Panc1 (cell line): ENCODE measurements at places on chromosomes 6 and 20. TPM values are rescaled to one million over a fixed set of nuclear protein-coding genes. Genes with fewer than 3 reads are reported as not detected.

Gene DOK5
- total RNA-seq = 0.18 TPM

Gene DEF6
- total RNA-seq = 0.59 TPM

Gene APOBEC2
- not detected for total RNA-seq

Gene C20orf173
- not detected for total RNA-seq

Gene TGM2
- 113 TPM for total RNA-seq

Gene GPR31
- total RNA-seq = not detected

DNA sequence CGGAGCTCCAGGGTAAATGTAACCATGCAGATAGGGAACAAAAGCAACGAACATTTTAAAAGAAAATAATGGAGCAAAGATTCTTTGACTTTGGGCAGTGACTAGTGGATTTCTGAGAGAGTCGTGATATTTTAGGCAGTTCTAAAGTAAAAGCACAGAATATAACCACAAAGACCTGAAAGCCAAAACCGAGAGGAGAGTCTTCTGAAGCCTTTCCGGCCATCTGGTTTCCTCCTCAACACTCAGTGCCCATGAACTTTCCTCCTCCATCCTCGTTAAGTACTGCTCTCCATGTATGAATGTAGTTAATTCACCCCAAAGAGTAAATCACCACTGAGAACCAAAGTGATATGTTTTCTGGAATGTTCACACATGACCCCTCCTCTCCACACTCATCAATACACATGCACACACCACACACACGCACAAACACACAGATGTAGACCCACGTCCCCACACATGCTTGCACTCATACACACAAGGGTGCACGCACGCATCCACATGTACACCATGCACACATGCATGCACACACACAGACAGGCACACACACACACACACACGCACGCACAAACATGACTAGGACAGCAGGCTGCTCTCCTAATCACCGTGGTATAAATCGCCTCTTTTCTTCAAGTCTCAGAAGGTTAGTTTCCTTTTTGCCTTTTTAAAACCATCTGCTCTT lies 109.5 kb downstream of the MYLK4 start:
- H3K4me1 ChIP-seq = no peaks in the 10 kb centered on the region
- no peaks in the 10 kb centered on the region for H3K27me3 ChIP-seq
- no peak for DNase-seq
- H3K27ac ChIP-seq = no peak overlapping the region
- no peak overlapping the region for H3K4me3 ChIP-seq

DNA sequence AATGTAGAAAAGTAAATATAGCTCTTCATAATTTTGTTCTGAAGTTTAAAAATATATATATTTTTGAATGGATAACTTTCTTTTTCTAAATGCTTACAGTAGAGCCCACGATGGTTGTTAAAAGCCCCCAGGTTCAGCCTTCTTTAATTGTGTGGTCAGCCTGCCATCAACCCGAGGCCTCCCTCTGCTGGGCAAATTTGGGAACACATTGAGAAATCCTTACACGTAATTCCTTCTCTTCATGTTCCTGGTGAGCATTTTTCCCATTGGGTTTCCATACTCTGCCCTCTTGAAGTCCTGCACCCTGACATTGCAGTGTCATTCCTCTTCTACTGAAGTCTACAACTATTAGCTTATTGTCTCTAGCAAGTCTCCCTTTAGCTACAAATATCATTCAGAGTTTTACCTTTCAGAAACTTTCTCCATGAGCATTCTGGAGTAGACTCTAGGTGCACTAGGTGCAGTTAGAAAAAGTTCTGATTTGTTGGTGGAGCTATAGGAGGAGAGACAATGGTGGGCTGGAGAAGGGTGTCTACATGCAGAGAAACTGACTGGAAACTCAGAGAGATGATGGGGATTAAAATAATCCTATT lies 40.6 kb downstream of the TRIM38 start:
- no peak overlapping the region for H3K4me3 ChIP-seq
- no peak overlapping the region for H3K27ac ChIP-seq
- H3K27me3 ChIP-seq = no peaks in the 10 kb centered on the region
- no peaks in the 10 kb centered on the region for H3K4me1 ChIP-seq
- peak; percentile 38 for DNase-seq

DNA sequence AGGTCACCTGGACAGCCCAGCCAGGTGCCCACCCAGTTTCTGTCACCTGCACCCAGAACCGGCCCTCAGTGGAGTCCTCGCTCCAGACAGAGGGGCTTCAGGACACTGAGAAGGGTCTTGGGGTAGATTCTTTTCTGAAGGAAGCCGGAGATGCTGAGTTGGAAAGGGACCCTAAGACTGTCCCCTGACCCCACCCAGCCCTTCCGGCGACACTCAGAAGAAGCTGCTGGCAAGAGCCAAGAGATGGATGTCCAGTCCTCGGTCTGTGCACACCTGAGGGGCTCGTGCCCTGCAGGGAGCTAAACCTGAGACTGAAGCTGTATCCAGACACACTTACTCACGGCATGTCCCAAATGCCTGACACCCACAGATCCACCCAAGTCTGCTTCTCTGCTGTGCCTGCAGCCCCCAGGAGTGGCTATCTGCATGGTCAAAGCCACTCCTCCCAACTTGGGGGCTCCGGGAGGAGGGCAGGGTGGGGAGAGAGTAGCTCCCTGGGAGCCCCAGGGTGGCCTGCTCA lies 20.2 kb downstream of the NTSR1 start:
- H3K4me3 ChIP-seq = no peak overlapping the region
- H3K27ac ChIP-seq = no peak overlapping the region
- no peak for DNase-seq

GRCh38 chr6:88633782-88634181 lies 329.6 kb downstream of the RNGTT start:
- H3K4me3 ChIP-seq = no peak overlapping the region
- H3K4me1 ChIP-seq = no peaks in the 10 kb centered on the region
- no peaks in the 10 kb centered on the region for H3K27me3 ChIP-seq
- no peak for DNase-seq
- no peak overlapping the region for H3K27ac ChIP-seq

DNA sequence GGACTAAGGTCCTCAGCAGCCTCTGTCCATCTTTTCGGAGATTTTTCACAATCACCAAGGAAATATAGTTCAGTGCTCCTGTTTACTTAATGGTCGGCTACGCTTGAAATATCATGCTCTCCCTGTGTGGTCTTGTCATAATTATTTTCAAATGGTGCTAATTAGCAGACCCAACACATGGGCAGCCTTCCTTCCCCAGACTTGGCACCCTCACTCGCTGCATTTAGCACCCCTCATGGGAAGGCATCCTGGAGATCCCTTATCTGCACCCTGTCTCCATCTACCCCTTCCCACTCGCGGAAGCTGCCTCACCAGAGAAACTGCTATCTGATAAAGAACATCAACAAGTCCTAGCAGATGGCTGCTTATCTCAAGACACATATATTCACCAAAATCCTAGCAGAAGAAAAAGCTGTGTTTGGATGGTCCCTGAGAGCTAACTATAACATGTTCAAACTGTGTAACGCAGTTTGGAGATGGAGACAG lies 131.0 kb upstream of the ESR1 start:
- no peak for DNase-seq
- no peak overlapping the region for H3K27ac ChIP-seq
- no peaks in the 10 kb centered on the region for H3K36me3 ChIP-seq
- H3K4me3 ChIP-seq = no peak overlapping the region

- DNase-seq = no peak
- no peak overlapping the region for H3K27ac ChIP-seq
- H3K4me3 ChIP-seq = no peak overlapping the region
- H3K36me3 ChIP-seq = no peaks in the 10 kb centered on the region
- 0 out of 2 replicates have a peak, but pooled peaks cover 3% of the 10 kb centered on the region for H3K27me3 ChIP-seq
These were observed 34.5 kb upstream of the FERMT1 start for GRCh38 chr20:6157345-6157744.

GRCh38 chr20:37600486-37600885 lies 72.8 kb upstream of the BLCAP start:
- H3K27ac ChIP-seq = no peak overlapping the region
- 0 out of 2 replicates have a peak, but pooled peaks cover 2% of the 10 kb centered on the region for H3K27me3 ChIP-seq
- H3K36me3 ChIP-seq = no peaks in the 10 kb centered on the region
- no peak overlapping the region for H3K4me3 ChIP-seq
- DNase-seq = no peak
- no peaks in the 10 kb centered on the region for H3K4me1 ChIP-seq

GRCh38 chr6:55448451-55448850 lies 121.2 kb downstream of the GFRAL start:
- no peaks in the 10 kb centered on the region for H3K36me3 ChIP-seq
- H3K4me1 ChIP-seq = peaks cover 12% of the 10 kb centered on the region

DNA sequence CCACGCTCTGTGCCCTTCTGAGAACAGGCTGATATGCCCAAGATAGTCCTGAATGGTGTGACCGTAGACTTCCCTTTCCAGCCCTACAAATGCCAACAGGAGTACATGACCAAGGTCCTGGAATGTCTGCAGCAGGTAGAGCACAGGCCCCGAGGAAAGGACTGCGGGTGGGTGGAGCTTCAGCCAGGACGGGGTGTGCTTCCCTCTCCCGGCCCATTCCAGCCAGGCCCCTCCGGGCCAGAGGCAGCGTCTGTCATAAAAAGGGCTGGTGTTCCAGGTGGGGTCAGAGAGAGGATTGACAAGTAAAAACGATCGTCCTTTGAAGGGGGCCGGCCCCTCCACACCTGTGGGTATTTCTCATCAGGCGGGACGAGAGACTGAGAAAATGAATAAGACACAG lies 1.3 kb downstream of the RTEL1 start:
- no peaks in the 10 kb centered on the region for H3K27me3 ChIP-seq
- H3K36me3 ChIP-seq = peaks cover 3% of the 10 kb centered on the region; the same call in 1 of the 2 replicates
- H3K27ac ChIP-seq = peak overlapping the region; percentile 90
- no peak for DNase-seq
- H3K4me3 ChIP-seq = peak overlapping the region; percentile 92
- peaks cover 9% of the 10 kb centered on the region for H3K4me1 ChIP-seq

DNA sequence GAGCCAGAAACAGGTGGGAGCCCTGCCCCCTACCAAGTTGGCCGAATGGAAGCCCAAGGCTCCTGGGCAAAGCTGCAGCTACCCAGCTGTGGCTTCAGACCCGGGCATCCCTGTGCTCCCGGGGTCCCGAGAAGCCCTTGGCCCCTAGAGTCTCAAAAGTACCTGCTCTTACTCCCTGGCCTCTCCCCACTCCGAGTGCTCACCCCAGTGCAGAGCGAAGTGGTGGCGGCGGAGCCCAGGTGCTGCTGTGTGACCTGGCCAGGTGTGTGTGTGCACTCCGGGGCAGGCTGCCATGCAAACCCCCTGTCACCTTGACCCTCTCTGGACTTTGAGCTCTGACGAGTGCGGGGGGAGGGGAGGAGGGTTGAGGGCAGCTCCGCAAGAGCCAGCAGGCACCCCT lies 493.8 kb upstream of the MANEA start:
- DNase-seq = no peak
- no peak overlapping the region for H3K27ac ChIP-seq
- H3K4me3 ChIP-seq = no peak overlapping the region
- no peaks in the 10 kb centered on the region for H3K27me3 ChIP-seq
- H3K36me3 ChIP-seq = no peaks in the 10 kb centered on the region

GRCh38 chr6:7204726-7205125 lies 97.0 kb downstream of the RREB1 start:
- H3K27me3 ChIP-seq = no peaks in the 10 kb centered on the region
- no peak overlapping the region for H3K4me3 ChIP-seq
- H3K36me3 ChIP-seq = no peaks in the 10 kb centered on the region; the same call in 1 of the 2 replicates
- no peak overlapping the region for H3K27ac ChIP-seq

DNA sequence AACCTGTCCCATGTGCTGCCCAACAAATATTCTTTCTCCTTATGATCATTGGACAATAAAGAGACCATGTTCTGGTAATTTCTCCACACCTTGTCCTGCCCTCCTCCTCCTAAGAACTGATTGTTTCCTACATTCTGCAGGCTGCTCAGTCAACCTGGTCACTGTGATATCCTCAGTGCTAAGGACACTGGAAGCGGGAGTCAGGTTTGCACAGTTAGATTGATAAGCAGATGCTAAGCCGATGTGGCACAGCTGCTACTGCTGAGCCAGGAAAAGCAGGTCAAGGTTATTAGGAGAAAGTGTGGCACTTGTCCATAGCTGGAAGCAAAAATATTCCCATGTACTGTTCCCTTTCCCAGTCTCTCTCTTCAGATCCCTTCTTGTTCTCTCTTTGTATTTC lies 154.8 kb downstream of the TFAP2B start:
- H3K27me3 ChIP-seq = no peaks in the 10 kb centered on the region
- no peak overlapping the region for H3K27ac ChIP-seq
- H3K4me3 ChIP-seq = no peak overlapping the region
- no peaks in the 10 kb centered on the region for H3K4me1 ChIP-seq
- H3K36me3 ChIP-seq = no peaks in the 10 kb centered on the region

GRCh38 chr6:36751833-36752186 lies 54.2 kb downstream of the RAB44 start:
- no peak overlapping the region for H3K4me3 ChIP-seq
- H3K27me3 ChIP-seq = no peaks in the 10 kb centered on the region
- H3K27ac ChIP-seq = no peak overlapping the region
- H3K4me1 ChIP-seq = peaks cover 6% of the 10 kb centered on the region
- H3K36me3 ChIP-seq = no peaks in the 10 kb centered on the region

DNA sequence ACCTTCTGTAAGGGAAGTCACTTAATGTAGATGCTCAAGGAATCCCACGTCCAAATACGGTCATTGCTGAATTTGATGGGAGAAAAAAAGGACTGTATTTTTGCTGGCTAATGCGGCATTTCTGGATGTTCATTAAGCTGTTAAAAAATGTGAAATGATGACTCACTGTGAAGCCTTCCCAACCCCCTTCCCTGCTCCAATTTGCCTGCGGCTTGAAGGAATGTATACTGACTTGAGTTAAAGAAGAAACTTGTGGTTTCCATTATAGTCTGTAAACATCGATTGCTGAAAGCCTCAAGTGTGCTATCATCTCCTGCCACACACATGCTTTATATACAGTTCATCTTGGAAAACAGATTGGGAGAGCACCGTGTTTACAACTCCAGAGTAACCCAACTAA lies 249.1 kb upstream of the JAG1 start:
- H3K4me3 ChIP-seq = no peak overlapping the region
- no peaks in the 10 kb centered on the region for H3K27me3 ChIP-seq
- H3K27ac ChIP-seq = no peak overlapping the region
- DNase-seq = no peak

DNA sequence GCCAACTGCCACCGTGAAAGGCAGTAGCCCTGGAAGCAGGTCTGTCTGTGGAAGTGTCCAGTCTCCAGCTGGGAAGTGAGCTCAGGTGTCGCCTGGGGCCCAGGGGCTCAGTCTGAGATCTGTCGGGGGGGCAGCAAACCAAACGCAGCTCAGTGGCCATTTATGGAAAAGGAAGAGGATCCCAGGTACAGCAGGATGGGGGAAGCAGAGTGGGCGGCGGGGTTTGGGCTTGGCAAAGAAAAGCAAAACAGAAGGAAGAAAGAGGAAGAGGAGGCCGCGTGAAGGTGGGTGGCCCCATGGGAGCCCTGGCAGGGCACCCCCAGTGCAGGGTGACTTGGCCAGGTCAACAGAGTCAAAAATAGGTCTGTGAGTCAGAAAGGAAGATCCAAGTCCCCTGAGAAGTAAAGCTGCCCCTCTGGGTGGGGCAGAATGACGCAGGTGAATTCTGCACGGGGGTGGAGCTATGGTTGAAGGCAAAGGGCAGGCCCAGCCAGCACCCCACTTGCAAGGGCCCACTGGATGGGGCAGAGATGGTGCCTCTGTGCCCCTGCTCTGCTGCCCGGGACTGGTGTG lies 5.3 kb downstream of the PXDC1 start:
- no peaks in the 10 kb centered on the region for H3K27me3 ChIP-seq
- no peak overlapping the region for H3K27ac ChIP-seq
- H3K4me1 ChIP-seq = peaks cover 64% of the 10 kb centered on the region
- no peaks in the 10 kb centered on the region for H3K36me3 ChIP-seq
- H3K4me3 ChIP-seq = no peak overlapping the region

GRCh38 chr6:27133281-27134227 lies 113.9 kb upstream of the PRSS16 start:
- peaks cover 39% of the 10 kb centered on the region for H3K4me1 ChIP-seq
- peak overlapping the region; percentile 98 for H3K27ac ChIP-seq
- peak; percentile 59 for DNase-seq
- H3K27me3 ChIP-seq = no peaks in the 10 kb centered on the region
